ENCODE measurements at places on chromosomes 2 and 18.

DNA sequence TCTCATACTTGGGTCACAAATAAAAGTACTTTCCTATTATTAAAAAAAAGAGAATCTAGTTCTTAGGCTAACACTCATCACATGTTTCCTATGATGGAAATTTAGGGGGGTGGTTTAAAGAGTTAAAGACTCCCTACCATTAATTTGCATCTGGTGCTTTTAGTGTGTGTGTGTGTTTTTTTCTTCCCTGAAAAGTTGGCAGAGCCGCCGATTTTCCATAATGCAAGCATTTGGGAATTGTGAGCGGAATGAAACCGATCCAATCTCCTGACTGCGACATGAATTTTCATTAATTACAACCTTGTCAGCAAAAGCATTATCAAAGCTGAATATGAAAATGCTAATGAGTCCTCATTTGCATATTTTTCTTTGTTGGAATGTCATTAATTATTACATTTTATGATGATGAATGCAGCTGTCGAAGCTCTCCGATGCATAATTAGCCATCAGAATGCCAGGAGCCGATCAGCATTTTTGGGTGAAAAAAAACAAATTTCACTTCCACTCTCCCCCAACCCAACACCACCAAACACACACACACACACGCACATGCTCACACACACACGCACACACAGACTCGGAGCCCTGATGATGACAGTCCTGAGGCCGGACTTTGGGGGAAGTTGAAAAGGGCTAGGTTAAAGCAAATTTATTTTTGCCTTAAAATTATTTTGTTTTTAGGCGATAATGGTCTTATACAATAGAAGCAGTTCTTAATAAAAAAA, 165.4 kb downstream of the TCF4 start:
- DNase-seq: no peak

- no peak for DNase-seq
Measured at GRCh38 chr2:112162341-112162740, 24.2 kb downstream of the FBLN7 start.

- DNase-seq: peak; percentile 84
Measured at GRCh38 chr2:64063924-64064331, 44.7 kb upstream of the VPS54 start.

DNA sequence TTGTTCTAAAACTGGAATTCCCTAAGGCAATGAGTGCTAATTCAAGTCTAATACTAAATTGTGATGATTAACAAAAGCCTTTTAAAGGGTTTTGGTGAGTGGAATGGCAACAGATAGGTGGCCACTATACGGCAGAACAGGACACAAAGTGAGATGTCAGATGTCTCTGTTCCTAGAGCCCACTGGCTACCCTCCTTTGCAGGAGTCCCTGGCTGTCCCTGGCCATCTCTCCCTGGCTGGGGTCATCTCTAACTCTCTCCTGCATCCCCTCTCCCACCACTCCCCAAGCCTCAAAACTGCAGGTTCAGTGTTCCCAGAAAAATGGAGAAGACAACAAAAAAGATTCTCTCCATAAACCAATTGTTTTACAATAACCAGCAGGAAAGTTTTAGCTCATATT, 79.2 kb downstream of the MDH1 start:
- DNase-seq: no peak

DNA sequence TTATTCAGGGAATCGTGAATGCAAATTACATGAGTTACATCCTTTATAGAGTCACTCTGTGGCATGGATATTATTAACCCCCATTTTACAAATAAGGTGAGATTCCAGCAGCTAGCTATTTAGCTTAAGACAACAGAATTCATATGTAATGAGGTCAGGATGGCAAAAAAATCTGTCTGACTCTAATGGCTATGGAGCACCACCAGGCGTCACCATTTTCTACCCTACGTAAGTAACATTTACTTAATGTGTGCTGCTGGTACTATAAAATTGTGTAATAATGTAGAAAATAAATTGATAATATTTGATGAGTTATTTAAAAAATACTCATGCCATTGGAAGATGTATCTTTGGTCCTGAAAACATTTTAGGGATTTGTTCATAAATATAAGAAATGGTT, 2040.1 kb upstream of the LRRTM1 start:
- DNase-seq: no peak

GRCh38 chr2:138447889-138448570, 53.5 kb upstream of the SPOPL start:
- DNase-seq: no peak

- no peak for DNase-seq
Measured at GRCh38 chr18:61286867-61287266, 46.4 kb upstream of the CDH20 start.

DNA sequence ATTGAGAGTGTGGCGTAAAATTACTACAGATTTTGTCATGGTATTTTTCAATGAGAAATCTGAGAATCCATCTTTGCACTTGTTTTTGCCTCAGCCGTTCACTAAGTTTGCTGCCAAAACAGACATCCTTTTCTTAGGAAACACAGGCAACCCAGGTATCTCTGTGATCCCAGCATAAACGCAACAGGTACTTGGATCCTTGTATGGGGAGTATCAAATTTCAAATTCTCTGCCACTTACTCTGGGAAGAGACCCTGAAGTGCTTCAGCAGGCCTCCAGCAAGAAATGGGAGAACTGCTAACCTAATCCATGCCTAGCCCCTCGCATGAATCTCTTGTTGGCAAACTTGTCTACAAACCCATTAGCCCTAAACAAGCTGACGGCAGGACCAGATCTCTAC, 83.1 kb downstream of the BCL11A start:
- no peak for DNase-seq

- DNase-seq: no peak
Measured at GRCh38 chr2:216388046-216388884, 16.0 kb upstream of the MARCHF4 start.

GRCh38 chr2:40242315-40242714, 209.6 kb downstream of the SLC8A1 start:
- DNase-seq: no peak

All from SHP77 (cell line).